ENCODE measurements at places on chromosomes 5 and 9. TPM values are rescaled to one million over a fixed set of nuclear protein-coding genes. Genes with fewer than 3 reads are reported as not detected.

DNA sequence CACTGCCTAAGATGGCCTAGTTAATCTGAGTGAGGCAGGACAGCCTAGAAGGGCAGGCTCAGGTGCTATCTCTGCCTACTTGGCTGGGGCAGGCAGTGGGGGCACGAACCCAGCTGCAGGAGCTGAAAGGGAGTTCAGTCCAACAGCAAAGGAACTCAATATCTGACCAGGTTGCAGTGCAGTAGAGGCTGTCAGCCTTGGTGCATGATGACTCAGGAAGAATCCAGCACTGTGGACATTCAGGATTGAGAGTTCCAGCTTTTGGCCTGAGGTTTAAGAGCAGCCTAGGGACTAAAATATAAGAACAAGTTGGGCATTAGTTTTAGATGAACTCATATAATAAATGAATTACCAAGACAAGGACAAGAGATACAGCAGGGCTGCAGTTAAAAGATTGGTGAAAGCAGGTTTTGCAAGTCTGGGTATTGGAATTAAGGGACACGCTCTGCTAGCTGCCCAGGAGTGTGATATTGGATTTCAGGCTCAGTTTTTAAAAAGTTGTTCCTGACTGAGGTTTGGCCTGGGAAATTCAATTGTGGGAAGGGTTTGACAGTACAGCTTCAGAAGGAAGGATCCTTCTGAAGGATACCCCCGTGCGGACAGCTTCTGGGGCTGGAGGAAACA lies 64.7 kb upstream of the ATG10 start:
- no peak for DNase-seq

DNA sequence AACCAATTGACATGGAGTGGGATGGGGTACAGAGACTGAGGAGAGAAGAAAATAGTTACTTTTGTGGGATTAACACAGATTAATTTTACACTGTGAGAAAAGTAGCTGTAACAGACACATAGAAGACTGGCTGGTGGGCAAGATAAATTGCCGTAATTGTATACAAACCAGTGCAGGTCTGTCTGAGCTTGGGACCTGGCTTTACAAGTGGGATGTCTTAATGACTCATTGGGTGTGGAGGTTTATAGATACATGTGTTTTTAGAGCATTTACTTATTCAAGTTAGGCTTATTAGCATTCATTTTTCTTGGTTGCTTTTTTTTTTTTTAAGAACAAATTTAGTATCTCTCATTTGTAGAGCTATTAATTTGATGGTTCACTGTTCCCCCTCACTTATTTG lies 37.5 kb downstream of the SLC44A1 start:
- no peak for DNase-seq

- DNase-seq, result no peak
Measured at GRCh38 chr5:134370311-134370870, 978 bp upstream of the UBE2B start.

DNA sequence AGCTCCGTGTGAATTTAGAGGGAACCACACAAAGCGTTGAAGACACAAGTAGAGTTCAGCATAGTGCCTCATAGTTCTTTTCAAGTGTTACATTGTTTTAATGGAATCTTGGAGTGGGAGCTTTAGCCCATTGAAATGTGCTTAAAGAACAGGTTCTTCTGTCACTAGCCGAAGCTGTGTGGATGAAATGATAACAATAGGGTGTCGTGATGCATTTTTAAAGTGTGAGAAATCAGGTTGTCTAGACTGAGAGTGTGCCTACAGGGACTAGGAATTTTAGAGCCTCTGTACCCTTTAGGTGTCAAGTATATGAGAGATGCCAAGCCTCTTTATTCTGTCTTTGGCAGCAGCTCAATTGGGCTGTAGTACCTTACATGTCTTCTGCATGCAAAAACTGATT lies 83.0 kb downstream of the NDUFS4 start:
- DNase-seq, result no peak

GRCh38 chr9:69985971-69986370 lies 57.7 kb upstream of the MAMDC2 start:
- no peak for DNase-seq

DNA sequence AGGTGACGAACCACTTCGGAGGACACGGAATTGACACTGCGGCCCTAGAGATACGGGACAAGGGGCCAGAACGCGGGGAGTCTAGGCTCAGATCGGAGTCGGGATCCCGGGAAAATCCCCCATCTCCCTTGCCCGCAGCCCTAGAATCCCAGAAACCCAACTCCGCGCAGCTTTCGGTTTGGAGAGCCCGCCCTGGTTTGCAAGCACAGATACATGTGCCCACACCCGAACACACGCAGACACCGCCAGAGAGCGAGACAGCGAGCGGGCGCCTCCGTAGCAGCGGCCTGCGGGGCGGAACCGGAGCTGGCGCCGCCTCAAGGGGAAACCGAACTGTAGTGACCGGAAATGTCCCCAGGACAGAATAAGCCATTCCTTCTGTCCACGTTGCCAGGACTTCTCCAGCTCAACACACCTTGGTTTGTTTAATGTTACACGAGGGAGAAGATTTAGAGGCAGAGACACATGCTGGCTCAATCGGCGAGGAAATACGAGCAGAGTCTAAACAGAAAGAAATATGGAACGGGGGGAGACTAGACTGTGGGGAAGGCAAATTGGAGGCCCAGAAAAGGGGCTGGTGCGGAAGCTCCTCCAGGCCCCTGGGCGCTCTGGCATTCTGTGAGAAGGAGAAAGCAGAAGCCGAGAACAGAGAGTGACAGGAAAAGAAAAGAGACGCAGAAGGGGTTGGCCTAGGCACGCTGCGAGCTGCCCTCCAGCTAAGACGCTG lies 2.9 kb upstream of the PAX5 start:
- DNase-seq, result peak; percentile 78

GRCh38 chr5:72234265-72234700 lies 85.8 kb downstream of the MRPS27 start:
- DNase-seq, result no peak

DNA sequence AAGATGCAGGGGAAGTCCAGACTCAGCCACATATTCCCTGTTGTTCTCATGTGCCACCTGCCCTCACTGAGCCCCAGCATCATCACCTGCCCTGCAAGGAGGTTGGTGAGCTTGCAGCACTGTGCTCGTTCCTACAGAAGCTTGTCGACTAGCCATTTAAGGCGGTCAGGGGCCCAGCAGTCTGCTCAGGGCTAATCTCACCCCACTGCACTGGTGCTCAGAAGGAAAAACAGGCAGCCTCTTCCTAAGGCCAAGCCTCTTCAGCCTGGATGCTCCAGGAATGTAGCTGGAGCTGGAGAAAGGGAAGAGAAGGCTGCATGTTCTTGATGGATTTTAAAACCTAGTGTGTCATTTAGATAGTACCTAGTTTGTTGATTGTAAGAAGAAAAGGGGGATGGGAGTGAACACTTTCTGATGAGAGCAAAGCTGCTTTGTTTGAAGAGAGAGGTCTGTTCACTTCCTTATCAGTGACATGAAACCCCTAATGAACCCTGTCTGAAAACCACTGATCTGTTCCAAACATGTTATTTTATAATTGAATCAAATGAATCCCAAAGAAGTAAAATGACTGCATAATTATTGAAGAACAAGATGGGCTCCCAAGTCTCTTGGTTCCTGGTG lies 10.6 kb upstream of the ASPN start:
- no peak for DNase-seq

- no peak for DNase-seq
Measured at GRCh38 chr5:58493141-58493540, 1.9 kb downstream of the GAPT start.

GRCh38 chr5:158433634-158434033 lies 574.7 kb upstream of the CLINT1 start:
- DNase-seq, result no peak

DNA sequence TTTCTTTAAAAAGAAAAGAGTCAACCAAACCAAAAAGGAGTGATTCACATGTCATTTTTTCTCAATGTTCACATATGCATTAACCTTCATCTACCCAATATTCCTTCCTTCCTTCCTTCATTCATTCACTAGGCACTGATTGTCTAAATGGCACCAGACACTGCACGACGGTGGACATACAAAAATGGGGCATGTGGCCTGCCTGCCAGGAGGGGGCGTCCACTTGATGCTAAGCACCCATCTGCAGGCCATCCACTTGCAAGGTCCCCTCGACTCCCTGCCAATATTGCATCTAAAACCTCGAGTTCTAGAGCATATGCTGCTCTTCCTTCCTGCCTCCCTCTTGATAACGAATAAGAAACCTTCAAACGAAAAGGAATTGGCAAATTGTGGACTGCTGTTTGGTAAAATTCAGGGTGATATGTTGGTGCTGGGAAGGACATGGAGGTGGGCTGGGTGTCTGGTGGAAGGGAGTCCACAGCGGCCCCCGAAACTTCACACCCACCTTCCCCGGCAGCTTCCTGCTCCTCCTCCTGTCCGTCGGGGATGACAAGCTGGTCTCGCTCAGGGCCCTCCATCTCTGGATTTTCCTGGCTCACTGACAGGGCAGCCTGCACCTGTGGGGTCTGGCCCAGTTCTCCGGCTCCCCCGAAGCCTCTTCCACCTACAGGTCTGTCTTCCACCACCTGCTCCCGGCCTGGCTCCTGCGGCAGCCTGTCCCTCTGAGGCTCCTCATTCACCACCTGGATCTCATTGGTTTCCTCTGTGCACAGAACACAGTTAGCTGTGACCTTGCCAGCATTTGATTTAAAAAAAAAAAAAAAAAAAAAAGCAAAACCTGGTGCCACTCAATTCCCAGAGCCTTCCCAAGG lies 64.3 kb downstream of the GOLM1 start:
- peak; percentile 12 for DNase-seq

DNA sequence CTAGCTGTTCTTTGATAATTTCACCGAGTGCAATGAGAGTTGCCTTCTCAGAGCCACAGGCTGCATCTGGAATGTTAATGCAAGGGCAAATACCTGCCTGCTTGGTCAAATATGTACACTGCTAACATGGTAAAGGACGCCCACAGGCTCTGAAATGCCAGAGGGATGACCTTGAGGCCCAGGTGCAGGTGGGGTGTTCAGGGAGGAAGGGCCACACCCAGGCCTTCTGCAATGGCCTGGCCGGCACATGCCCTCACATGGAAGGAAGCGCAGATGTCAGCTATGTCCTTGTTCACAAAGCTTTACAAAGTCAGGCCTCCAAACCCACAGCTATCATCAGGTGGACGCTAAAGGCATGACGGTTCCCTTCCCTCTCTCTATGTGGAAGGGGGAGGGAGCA lies 48.6 kb downstream of the HRH2 start:
- no peak for DNase-seq

GRCh38 chr5:170582644-170583330 lies 79.0 kb downstream of the KCNIP1 start:
- no peak for DNase-seq

DNA sequence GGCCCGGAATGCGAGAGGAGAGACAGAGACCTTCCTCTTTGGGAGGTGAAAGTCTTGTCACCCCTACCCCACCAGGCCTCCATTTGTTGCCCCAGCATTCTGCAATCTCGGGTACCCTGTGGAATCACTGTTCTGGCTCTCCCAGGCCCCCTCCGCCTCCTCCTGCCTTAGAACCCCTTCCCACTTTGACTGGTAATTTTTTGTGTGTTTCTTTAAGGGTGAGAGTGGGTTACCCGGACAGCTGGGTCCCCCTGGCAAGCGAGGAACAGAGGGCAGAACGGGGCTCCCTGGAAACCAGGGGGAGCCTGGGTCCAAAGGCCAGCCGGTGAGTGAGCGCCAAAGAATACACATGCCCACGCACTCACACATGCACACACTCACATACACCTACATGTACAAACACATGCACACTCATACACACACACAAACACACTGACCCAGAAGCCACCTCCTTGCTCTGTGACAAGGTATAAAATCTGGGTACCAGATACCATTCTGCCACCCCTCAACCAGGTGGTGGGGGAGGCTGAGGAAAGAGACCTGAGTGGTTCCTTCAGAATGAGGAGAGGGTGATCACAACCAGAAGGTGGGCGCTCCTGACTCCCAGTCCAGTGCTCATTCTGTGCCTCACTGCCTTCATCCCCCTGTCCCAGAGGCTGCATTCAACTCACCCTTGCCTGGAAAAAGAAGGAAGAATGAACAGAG lies 30.9 kb upstream of the ORM1 start:
- DNase-seq, result no peak

GRCh38 chr5:33433303-33434240 lies 7.2 kb upstream of the TARS1 start:
- DNase-seq, result no peak

Gene POU5F2
- total RNA-seq, result 1.5 TPM

Gene QRFP
- not detected for total RNA-seq

Gene NR5A1
- total RNA-seq, result not detected

Gene LEAP2
- 5.4 TPM for total RNA-seq

Gene IL4
- total RNA-seq, result not detected

Gene IFNA13
- total RNA-seq, result not detected
